ENCODE measurements at places on chromosomes 6 and 20.

DNA sequence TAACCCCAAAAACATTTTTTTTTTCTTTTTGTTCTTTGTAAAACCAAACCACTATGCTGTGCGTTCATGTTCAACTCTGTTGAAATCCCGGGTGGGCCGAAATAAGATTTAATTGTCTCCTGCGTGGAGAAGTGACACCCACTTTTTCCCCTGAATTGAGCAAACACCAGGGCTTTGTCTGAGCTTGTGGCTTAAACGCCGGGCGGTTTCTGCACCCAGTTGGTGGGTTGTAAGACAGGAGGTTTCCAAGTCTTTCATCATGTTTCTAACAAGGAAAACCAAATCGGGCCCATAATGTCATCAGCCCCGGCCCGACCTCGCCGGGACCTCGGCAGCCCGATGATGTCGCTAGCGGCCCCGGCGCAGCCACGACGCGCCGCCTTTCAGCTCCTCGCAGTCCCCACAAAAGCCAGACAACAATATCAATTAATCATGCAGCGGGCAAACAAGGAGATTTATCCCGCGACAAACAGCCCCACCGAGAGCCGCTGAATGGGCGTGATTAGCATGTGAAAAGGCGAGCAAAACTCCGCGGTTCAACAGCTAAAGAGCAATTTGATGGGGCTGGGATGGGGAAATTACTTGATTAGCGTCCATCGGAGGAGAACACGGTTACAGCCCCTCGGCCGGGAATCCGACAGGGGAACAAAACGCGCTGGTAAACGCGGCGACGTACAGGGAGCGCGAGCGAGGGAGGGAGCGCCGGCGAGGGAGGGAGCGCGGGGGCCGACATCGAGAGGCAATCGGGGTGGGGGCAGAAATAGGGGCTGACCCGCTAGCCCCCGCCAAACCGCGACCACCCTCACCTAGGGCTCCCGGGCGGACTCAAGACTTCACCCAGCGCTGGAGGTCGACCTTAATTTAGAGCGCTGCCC, 5.3 kb downstream of the LINC00237 start:
- no peak for DNase-seq

DNA sequence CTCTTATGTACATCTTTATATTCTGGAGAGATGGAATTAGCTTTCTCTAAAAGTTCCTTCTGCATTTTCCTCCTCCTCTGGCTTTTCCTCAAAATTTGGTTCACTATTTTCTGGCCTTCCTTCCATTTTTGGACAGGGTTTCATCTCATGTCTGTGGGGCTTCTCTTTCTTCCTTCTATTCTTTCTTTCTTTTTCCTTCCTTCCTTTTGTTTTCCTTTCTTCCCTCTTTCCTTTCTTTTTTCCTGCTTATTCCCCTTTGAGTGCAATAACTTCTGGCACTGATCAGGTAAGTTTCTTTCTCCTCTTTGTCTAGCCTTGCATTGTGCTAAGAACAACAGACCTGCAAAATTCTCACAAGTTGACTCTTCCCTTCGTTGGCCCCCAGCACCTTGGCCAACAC, 5.5 kb upstream of the ATRN start:
- no peak for DNase-seq

- DNase-seq, result no peak
Measured at GRCh38 chr20:46999801-47000465, 105.3 kb downstream of the EYA2 start.

GRCh38 chr6:13488015-13488895, 855 bp upstream of the GFOD1 start:
- no peak for DNase-seq

- DNase-seq, result no peak
Measured at GRCh38 chr6:36676141-36677058, 2.1 kb upstream of the CDKN1A start.

DNA sequence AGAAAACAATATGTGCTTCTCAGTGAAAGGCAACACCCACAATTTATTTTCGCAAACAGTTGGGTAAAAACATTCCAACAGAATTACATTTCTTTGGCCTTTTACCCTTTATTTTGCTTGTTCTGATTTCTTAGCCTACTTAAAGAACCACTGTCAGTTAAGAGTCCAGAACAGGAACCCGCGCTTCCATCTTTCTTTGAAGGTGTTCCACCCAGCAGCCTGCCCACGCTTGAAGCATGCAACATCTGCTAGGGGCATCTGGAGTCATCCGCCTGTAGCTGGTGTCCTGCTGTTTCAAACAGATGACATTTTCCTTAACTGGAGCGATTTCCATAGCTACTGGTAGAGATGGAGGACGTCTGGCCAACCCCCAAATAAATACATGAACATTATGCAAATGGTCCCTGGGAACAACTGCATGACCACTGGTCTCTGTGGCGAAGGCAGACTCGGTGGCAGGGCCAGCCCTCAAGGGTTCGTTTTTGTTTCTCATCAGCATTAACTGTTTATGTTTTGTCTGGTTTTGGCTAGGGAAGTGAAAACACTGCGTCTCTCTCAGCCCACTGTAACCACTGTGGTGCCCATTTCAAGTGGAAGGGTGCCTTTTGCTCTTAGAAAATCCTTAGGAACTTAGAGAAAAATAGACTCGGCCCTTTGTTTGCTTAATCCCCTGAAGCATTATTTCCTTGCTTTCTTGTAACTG, 51.6 kb downstream of the LAMA4 start:
- DNase-seq, result no peak

GRCh38 chr20:62139636-62140035, 3.6 kb downstream of the PSMA7 start:
- DNase-seq, result no peak

DNA sequence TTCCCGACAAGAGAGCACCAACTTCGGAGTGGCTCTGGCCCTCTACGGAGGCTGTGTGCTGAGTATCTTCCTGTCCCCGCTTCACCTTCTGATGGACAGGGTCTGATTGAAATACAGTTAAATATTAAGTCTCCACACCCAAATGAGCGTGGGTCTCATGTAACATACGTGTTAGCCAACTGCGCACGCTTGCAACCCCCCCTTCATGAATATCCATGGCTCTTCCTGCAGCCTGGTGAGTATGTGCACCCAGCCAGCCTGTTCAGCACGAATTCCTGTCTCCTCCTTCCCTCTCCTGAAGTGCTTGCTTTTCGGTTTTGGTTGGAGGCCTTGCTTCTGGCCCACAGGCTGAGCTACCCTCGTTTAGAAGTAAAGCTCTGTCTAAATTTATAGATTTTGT, 102.9 kb upstream of the FRMD1 start:
- DNase-seq, result no peak

DNA sequence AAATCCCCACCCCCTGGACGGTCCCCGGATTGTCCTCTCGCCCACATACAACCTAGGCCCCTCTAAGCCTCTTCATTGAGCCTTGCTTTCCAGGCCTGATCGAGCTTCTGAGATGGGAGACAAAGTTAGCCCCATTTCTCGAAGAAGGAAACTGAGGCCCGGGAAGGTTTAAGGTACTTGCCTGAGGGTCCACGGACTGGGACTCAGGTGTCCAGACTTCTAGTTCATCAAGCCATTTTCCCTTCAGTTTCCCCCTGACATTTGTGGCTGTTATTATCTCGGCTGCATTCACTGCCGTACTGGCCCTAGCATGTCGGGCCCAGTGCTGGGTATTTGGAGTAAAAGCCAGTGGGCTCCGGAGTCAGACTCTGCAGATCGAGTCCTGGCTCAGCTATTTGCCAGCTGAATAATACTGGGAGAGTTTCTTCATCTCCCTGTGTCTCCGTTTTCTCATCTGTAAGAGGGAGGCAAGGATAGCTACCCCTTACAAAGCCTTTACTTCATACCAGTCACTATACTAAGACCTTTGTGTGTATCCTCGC, 633 bp downstream of the RPRD1B start:
- no peak for DNase-seq

- DNase-seq, result no peak
Measured at GRCh38 chr6:71727632-71728294, 158.6 kb upstream of the RIMS1 start.

All from T1000 (cell line).